ENCODE measurements at places on chromosomes 7 and 10. TPM values are rescaled to one million over a fixed set of nuclear protein-coding genes. Genes with fewer than 3 reads are reported as not detected.

DNA sequence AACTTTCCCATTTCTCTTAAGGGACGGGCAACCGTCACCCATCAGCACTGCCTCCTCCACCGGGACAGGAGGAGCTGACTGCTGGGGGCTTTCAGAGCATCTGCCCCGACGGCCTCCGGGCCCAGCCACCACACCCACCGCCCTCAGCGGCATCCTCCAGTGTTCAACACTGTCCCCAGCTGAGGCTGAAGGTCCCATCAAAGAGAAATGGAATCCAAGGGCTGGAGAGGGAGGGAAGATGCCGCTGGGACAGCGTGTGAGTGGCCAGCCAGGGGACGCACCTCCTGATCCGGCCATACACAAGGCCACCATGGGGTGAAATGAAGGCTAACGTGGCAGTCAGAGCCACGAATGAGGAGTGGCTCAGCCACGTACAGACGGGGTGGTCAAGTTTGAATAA lies 153.6 kb upstream of the PPP2R2D start:
- no peaks in the 10 kb centered on the region for H3K36me3 ChIP-seq
- no peak overlapping the region for H3K4me3 ChIP-seq

DNA sequence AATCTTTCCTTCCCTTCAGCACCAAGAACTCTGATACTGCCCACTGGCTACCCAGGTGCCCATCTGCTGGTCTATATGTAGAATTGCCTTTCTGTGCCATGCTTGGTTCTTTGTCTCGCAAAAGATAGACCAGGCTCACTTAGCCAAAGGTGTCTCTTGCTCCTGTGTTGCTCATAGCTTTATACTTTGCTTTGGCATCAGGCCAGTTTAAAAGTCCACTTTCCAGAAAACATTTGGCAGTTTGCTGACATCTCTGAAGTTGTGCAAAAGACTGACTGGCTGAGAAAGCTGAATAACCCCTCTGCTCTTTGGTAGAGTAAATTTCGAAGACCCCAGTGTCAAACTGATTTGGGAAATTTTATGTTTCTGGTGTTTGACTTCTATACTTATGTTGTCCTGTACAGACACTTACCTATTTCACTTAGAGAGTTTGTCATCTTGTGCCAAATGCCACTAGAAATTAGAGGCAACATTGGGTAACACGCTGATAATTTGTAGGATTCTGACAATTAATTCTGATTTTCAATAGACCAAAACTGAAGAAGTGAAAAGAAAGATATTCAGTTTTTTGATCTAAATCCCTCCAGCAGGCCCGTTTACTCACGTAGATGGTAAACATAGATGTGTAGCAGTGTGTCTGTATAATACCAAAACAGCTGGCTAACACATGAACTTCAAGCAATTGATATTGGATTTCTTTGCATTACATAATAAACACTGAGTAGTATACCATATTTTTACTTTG lies 91.1 kb downstream of the CPED1 start:
- H3K27ac ChIP-seq, result no peak overlapping the region
- H3K4me3 ChIP-seq, result no peak overlapping the region
- peaks cover 3% of the 10 kb centered on the region for H3K27me3 ChIP-seq
- no peak for DNase-seq
- H3K4me1 ChIP-seq, result no peaks in the 10 kb centered on the region
- H3K36me3 ChIP-seq, result no peaks in the 10 kb centered on the region

DNA sequence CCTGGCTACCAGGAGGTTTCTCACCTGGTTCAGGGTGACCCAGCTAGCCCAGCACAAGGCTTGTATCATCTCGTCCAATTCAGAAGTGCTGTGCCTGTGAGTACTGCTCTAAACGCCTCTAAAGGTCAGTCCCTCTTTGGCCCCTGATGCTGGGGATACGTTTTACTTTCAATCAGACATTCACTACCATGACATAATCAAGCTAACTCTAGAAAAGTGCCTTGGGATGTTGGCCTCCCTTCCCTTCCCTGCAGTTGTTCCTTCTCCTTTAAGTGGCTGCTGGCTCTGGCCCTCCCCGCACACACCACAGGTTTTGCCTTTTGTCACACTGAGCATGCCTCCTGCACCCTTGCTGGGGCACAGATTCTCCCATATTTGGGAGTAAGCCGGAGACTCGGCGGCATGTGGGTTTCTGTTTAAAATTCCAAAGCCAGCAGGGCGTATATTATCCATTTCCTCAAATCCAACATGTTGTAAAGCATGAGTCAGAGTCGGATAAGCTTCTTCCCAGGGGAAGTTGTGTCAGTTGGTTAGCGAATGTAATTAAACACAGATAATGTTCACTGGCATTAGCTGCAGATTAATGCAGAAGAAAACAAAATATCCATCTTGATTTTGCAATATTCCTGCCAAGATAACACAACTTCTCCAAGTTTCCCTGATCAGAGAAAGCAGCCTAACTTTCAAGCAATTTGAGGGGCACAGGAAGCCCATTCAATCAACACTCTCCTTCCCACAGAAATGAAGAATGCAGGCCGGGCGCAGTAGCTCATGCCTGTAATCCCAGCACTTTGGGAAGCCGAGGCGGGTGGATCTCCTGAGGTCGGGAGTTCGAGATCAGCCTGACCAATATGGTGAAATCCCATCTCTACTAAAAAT lies 31.8 kb upstream of the VCL start:
- DNase-seq, result no peak
- H3K27ac ChIP-seq, result no peak overlapping the region
- H3K4me1 ChIP-seq, result peaks cover 35% of the 10 kb centered on the region
- no peak overlapping the region for H3K4me3 ChIP-seq

- H3K4me3 ChIP-seq, result no peak within 1 kb of the TSS
- H3K27ac ChIP-seq, result no peak within 1 kb of the TSS
- DNase-seq, result no peak
- H3K36me3 ChIP-seq, result no peaks in the 10 kb centered on the region
- H3K27me3 ChIP-seq, result peaks cover 27% of the 10 kb centered on the region
- H3K4me1 ChIP-seq, result no peaks in the 10 kb centered on the region
These were observed at the start of gene RARRES2 for GRCh38 chr7:150341263-150342120. RARRES2 (minus strand) TSS chr7:150341629; CDS start chr7:150340609, 1,020 bp downstream.

Gene C10orf71
- total RNA-seq, result not detected

Gene TRDMT1
- 15.2 TPM for total RNA-seq

Measured in natural killer cell treated with Interleukin-12 subunit alpha and Interleukin-12 subunit beta and Interleukin-15 and Interleukin-18, amount 100 ng/mL, for 72 hours (primary cell).